ENCODE measurements at places on chromosomes 12 and 14.

DNA sequence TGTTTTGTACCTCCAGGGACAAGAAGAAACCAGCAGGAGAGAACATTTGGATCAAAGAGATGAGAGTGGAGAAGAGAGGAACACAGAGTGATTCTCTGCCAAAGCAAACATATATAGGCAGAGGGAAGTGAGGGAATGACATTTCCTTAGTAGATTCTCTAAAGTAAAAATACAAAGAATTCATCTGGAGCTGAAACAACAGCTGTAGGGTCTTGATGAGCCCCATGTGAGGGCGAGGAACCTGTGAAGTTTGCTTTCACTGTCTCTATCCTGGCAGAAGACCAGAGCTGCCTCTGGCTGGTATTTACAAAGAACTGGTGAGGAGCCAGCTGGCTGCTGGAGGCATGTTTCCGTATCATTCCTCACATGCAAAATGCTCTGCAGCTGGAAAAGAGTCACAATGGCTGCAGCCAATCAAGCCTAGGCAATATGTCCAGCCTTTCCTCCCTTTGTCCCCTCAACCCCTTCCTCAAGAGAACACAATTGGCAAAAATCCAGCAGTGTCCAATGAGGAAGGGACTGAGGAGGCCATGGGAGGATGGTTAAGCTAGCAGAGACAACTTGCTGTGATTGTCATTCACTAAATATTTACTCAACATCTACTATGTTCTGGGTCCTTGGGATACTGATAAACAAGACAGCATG lies 122.5 kb downstream of the PHLDA1 start:
- DNase-seq: no peak

- DNase-seq: no peak
Observed at GRCh38 chr14:52835122-52835903, 43.9 kb upstream of the GNPNAT1 start.

DNA sequence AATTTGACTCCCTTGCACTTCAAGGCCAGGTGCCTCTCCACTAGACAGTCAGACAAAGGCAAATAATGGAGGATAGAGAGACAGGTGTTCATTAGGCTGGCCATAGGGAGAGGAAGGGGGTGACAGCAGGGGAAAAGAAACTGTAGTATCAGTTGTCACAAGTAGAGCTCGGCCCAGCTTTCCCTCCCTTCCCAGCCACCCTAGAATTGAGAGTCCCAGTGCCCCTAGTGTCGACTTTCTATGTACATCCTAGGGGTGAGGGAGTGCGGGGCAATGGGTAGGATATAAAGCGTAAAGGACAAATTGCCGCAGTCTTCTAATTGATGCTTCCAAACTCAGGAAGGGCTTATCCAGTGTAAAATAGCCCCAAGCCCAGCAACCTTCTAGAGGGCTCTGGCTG lies 39.0 kb downstream of the BAZ2A start:
- no peak for DNase-seq

DNA sequence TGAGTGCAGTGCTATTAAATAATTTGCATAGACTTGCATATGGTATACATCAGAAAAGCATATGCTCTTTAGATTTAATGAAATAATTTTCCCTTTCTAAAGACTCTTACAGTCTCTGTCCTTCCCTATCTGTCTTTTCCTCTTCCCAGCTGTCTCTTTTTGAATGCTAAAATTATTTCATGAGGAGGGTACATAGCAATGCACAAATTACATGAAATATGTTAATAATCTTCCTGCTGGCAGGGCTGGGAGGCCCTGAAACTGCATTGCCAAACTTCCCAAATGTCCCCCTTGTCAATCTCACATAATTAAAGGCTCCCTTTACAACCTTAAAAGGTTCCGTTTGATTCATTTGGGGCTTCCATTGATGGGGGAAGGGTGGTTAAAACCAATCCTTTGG lies 22.2 kb downstream of the LLPH start:
- DNase-seq: no peak

GRCh38 chr14:54920052-54920451 lies 17.4 kb upstream of the GCH1 start:
- DNase-seq: no peak

- DNase-seq: no peak
Observed at GRCh38 chr12:101691503-101692096, 5.8 kb upstream of the CHPT1 start.

DNA sequence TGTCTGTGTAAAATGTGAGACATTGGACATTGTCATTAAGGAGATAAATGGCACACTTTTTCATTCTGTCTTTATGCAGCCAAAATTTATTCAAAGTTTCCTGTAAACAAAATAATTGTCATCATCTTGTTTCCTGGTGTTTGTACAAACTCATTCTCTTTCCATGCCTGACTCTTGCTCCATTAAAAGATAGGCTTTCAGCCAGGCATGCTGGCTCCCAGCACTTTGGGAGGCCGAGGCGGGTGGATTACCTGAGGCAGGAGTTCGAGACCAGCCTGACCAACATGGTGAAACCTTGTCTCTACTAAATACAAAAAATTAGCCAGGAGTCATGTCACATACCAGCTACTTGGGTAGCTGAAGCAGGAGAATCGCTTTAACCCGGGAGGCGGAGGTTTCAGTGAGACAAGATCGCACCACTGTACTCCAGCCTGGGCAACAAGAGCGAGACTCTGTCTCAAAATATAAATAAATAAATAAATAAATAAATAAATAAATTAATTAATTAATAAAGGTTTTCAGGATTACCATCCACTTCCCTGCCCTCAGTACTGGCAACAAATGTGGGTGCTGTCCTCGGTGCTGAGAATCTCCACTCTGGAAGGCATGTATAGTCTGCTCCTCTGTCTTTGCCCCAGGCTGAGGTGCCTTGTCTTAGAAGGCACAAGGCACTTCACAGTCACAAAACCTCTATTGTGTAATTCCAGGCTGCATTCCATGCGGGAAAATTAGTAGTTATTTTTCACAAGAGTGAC lies 83.2 kb downstream of the PAH start:
- no peak for DNase-seq

GRCh38 chr12:43336962-43337555 lies 214.9 kb downstream of the ADAMTS20 start:
- no peak for DNase-seq

DNA sequence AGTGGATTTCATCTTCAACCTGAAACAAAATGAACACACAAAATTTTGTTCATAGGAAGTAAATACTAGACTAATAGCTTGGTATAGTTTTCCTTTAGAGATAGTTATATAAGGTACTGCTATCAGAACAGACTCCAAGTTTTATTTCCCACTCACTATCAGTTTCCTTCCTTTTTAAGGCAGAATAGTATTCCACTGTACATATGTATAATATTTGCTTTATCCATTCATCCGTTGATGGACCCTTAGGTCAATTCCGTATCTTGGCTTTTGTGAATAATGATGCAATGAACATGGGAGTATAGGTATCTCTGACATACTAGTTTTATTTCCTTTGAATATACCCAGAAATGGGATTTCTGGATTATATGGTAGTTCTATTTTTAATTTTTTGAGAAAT lies 3.7 kb downstream of the CCNB1IP1 start:
- DNase-seq: no peak

- no peak for DNase-seq
Observed at GRCh38 chr12:123428591-123428990, 7.9 kb downstream of the RILPL2 start.

GRCh38 chr12:48932878-48933277 lies 7.6 kb upstream of the FKBP11 start:
- no peak for DNase-seq

DNA sequence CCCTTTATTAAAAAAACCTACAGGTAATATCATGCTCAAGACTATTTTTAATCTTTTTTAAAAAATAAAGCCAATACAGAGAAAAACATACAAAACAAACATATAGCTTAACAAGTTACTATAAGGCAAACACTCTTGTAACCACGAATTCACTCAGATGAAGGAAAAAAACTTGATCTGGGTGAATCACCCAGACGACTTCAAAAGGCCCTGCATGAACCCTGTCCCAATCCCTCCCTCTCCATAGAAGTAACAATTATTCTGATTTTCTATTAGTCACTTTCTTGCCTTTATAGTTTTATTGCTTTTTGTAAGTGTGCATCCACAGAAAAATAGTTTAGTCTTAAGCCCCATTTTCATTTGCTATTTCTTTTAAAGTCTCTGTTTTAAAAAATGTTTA lies 72.6 kb downstream of the LRP6 start:
- DNase-seq: no peak

DNA sequence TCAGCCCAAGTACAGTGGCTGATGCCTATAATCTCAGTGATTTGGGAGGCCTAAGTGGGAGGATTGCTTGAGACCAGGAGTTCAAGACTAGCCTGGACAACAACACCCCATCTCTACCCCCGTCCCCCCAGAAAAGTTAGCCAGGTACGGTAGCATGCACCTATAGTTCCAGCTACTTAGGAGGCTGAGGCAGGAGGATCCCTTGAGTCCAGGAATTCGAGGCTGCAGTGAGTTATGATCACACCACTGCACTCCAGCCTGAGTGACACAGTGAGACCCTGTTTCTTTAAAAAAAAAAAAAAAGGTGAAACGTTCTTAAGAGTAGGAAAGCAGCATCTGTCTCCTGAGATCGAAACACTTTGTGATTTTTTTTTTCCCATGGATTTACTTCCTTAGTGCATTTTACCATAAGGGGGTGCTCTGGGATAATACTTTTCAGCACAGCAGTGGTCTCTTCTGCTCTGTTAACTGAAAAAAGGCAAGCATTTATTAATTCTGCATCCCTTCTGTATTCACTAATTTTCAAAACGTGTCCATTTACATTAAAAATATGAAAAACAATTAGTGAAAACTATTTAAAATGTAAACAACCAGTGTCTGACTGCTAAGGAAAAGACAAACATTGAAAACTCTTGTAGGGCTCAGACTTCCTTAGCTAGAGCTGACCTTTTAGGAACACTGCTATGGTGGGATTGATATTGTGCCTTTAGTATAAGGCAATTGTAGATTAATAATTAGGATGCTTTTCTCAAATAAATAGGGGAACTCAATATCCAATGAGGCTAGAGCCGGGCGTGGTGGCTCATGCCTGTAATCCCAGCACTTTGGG lies 31.2 kb upstream of the USP44 start:
- no peak for DNase-seq

DNA sequence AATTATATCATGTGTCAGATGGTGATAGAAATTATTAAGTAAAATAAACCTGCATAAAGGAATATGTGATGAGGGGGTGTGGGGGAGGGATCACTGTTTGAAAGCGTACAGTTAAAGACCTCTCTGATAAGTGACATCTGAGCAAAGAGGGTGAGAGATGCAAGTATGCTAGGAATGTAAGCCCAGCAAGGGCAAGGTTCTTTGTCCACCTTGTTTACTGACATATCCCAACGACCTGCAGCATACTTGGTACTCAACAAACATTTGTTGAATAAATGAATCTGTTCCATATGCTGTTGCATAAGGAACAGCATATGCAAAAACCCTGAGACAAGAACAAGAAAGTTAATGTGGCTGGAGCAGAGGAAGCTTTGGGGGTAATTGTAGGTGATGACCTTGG lies 12.0 kb upstream of the MDM1 start:
- DNase-seq: no peak

DNA sequence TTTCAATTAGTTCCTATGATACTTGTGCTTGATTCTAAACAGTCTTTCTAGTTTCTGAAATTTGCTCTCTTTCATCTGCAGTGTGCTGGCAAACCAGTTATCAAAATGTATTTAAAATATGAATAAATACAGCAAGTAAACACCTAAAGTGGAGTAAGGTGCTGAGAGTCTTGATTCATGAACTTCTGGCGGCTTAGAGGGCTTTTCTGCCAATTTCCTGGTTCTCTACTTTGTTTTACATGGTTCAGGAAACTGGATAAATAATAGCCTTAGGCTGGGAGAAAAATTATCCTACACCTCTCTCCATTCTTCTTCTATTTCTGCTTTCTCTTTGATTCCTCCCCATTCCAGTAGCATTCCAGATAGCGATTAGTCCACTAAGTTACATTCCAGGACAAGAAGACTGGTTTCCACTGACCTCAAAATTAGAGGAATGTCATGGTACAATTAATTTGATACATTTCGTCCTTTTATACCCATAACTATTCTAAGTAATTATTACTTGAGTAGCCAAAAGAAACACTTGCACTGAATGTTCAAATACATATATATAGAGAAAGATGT lies 14.9 kb downstream of the ATP2B1 start:
- DNase-seq: no peak

- DNase-seq: no peak
Observed at GRCh38 chr14:75295061-75295461, 16.4 kb downstream of the FOS start.

DNA sequence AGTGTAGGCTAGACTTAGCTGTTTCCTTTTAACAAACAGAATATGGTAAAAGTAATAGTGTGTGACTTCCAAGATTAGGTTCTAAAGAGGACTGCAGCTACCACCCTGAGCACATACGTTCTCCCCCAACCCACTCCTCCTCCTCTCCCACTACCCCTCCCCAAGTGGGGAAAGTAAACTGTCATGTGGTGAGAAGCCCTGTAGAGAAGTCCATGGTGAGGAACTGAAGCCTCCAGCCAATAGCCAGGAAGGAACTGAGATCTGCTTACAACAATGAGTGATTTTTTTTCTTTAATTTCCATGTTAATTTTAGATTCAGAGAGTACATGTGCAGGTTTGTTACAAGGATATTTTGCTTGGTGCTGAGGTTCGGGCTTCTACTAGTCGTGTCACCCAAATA lies 57.0 kb upstream of the EGLN3 start:
- DNase-seq: no peak

All from activated CD8-positive, alpha-beta memory T cell treated with anti-CD3 and anti-CD28 coated beads for 1 hour (primary cell).